ENCODE measurements at places on chromosomes 2 and 18.

DNA sequence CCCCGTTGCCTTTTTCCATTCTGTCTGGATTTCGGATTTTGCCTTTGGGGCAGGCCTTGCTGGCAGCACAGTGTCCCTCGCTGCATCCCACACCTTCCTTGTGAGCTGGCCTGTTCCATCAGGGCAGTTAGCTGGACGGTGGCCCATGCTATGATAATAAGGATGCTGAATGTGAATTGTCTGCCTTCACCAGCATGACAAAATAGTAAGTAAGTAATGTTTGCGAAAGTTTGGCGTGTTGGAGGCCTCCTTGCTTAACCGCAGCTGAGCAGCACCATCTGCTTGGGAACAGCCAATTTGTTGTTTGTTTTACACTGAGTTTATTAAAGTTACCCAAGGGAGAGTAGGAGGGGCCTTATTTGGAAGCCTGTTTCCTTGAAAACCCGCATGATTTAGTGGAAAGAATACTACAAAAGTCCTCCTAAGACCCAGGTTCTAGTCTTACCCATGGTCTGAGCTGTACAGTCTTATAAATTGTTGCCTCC, 469.7 kb upstream of the FANCL start:
- DNase-seq, result no peak

DNA sequence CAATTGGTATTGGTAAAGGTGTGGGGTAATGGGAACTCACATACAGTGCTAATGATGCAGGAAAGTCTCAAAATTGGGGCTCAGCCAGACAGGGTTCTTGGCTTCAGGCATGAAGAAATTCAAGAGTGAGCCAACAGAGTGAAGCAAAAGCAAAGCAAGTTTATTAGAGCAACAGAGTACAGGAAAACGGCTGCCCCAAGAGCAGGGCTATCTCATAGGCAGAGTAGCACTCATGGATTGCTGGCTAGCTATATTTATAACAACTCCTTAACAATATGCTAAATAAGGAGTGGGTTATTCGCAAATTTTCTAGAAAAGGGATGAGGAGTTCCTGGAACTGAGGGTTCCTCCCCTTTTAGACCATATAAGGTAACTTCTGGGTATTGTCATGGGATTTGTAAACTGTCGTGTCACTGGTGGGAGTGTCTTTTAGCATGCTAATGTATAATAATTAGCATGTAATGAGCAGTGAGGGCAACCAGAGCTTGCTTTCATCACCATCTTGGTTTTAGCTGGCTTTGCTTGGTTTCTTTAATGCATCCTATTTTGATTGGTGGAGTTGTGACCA, 233.8 kb upstream of the NOL4 start:
- no peak for DNase-seq

GRCh38 chr18:2932247-2933181, 80.4 kb downstream of the LPIN2 start:
- DNase-seq, result peak; percentile 63

DNA sequence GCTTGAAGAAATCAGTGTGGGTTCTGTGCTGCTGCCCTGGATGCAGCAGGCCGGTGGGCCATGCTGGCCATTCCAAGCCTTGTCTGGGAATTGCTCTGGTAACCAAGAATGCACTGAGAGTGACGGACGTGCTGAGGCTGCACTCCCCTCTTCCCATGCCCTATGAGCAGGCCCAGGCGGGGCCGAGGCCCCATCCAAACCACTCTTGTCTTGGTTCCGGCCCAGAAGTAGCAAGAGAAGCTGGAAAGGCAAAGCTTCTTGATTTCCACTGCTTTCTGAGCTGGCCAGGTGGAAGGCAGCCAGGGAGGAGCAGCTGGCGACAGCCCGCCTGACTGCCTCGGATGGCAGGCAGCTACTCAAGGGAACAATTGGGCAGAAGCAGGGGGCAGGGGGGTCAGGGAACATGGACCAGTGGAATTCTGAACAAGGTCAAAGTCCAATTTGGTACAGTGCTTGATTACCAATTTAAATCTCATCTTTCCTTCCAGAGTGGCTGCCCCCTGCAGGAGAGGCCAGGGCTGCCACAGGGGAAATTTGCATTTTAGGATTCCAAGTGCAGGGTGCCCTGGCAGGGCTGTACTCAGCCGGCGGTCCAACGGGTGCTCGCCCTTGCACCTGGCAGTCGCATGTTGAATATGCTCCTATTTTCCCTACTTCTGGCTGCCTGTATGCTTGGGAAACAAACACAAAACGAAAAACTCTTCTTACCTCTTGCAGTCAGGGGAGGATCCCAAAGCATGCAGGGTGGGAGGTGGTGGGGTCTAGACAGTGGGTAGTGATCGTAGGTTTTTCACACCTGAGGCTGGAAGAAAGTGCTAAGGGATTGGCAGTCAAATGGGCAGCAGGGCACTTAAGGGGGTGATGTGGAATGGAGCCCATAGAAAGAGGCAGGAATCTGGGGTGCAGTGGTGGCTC, 67.3 kb downstream of the LIPG start:
- DNase-seq, result no peak
